NCI-H1436 (cell line): ENCODE measurements at places on chromosomes 13 and 19.

GRCh38 chr19:41311072-41311471 lies 1.1 kb downstream of the CCDC97 start:
- no peak for DNase-seq

DNA sequence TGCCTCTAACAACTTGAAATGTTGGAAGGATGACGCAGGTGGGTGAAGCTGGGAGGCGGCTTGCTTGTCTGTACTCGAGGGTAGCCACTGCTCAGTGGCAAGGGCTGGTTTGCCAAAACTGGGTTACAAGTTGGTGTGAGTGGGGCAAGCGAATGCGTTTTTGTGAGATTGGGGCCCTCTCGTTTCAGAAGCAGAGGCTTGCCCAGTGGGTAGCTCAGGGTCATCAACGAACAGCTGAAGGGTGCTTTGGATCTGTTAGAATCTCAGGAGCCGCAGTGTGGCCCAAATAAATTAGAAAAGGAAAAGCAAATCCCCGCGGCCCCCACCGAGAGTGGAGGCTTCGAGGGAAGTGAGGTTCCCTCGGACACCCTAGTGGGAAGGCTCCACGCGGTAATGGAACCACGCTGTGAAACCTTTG lies 7.3 kb downstream of the ATP4B start:
- no peak for DNase-seq

- DNase-seq, result no peak
Measured at GRCh38 chr13:31530922-31531321, 208.4 kb upstream of the RXFP2 start.

DNA sequence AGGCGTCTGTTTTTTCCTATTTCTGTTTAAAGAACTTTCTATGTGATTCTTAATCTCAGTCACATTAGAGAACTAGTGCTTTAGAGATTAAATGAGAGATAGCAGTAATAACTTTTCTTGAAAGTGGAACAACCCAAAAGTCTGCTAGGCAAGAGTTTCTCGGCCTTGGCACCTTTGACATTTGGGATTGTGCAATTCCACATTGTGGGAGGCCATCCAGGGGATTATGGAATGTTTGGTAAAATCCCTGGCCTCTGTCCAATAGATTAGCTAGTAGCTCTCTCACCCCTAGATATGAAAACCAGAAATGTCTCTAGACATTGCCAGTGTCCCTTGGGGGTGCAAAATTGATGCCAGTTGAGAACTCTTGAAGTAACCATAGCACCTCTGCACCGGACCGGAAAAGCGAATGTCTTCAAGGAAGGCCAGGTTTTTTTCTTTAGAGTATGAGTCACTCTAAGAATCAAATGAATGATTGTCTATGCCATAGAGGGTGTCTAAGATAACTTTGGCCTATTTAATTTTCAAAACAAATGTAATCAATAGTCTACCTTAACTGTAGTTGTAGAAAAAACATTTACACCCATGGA lies 45.0 kb upstream of the IL17D start:
- no peak for DNase-seq

DNA sequence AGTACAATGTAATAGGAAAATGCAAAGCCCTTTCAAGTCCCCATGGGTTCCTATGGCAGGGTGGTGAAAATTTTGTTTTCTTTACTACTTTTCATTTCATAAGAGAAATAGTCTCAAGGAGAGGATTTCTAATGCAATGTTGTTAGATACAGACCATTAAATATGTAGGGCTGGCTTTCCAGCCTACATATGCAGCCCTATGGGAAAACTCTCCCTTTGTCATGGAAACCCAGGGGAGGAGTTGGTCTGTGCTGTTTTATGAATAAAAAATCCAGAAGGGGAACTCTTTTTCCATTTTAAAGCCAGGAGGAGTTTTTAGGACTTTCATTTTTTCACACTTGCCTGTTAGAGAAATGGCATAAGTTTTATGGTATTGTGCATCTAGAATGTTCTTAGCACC lies 119.6 kb downstream of the DCT start:
- DNase-seq, result no peak

DNA sequence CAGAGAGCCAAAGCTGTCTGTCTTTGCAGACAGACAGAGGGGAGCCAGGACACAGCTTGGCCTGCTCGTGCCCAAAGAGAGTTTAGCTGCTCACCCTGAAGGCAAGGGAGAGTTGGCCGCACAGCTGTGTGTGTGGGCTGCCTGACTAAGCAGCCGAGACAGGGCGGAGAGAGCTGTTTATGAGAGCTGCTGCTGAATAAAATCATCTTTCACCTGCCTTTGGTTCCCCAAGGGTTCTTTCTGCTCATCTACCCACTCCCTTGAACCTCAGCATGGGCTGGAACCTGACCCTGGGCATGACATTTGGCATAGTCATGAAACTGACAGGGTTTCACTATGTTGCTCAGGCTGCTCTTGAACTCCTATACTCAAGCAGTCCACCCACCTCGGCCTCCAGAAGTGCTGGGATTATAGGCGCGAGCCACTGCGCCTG lies 98.2 kb downstream of the RBM26 start:
- DNase-seq, result no peak
